ENCODE measurements at places on chromosomes 2 and 18.

DNA sequence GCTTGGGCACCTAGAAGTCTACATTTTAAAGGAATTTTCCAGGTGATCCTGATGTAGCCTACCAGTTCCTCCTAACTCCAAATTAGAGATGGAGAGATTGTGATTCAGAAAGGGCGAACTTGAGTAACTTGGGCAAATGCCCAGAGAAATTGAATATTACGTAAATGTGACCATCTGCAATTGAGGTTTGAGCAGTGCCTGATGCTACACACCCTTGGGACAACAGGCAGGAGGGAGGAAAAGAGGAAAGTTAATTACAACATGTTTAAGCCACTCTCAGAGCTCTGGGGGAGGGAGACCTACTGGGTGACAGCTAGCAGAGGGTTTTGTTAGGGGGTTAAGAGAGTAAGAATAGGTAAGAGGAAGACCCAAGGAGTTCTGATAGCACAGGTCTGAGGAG lies 208.9 kb downstream of the LPIN1 start:
- DNase-seq, result peak; percentile 11

DNA sequence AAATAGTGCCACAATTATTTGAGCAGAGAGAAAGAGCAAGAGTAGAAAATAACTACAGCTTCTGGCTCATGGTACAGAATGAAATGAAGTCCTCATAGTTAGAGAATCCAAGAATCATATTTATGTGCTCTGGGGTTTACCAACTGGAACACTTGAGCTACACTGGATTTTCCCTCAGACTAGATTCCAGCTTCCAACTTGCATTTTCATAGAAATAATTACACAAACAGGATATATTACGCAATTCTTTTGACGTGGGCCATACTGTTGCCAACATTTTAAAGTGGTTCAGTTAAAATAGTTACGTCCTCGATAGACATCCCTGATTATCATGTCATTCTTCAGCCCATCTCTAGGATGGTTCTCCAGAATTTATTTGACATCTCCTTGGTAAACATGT lies 129.2 kb downstream of the ETAA1 start:
- DNase-seq, result no peak

- no peak for DNase-seq
Measured at GRCh38 chr2:148680462-148680861, 35.9 kb downstream of the EPC2 start.

- DNase-seq, result no peak
Measured at GRCh38 chr2:74577448-74577847, 22.9 kb downstream of the DOK1 start.

DNA sequence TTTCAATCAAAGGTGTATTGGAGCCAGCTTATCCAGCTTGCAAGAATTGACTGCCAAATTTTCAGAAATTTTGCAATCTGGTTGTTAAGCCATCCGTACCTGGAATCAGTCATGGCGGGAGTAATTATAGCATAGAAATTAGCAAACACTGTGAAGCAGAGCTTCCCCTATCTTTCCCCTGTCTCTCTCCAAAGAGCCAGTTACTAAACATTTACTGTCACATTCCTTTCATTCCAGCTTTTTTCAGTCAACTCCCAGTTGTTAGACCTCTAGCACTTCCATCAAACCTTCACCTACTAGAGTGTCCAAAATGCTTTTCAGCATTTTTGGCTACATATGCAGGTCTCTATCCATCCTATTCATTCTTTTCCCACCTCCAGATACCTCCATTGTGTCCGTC lies 137.4 kb downstream of the MC4R start:
- DNase-seq, result no peak

GRCh38 chr2:219252900-219253752 lies at the start of gene TUBA4B:
TUBA4B (plus strand) TSS chr2:219253243; CDS start chr2:219253408, 165 bp downstream.
- DNase-seq, result no peak

DNA sequence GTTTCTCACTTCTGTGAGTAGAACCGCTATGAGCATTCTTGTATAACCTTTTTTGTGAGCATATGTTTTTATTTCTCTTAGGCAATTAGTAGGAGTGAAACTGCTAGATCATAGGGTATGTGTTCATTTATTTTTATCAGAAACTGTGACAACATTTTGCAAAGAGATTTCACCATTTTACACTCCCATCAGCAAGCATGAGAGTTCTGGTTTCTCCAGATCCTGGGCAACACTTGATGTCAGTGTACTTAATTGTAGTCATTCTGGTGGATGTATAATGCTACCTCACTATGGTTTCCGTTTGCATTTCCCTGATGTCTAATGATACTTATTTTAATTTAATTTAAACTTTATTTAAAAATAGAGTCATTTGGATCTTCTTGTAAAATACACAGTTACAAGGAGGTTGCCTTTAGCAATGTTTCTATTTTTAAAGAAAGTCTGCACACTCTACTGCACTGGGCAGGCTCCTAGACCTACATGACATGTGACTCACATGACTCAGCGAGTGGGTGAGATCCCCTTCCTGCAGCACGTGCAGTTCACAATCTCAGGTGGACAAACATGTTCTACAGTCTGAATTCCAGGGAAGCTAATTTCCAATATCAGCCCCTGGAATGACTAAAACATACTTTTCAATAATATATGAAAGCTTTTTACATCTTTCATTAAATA lies 127.0 kb upstream of the BCL2L11 start:
- peak; percentile 2 for DNase-seq

- DNase-seq, result no peak
Measured at GRCh38 chr18:49723648-49724180, 89.6 kb downstream of the ACAA2 start.

DNA sequence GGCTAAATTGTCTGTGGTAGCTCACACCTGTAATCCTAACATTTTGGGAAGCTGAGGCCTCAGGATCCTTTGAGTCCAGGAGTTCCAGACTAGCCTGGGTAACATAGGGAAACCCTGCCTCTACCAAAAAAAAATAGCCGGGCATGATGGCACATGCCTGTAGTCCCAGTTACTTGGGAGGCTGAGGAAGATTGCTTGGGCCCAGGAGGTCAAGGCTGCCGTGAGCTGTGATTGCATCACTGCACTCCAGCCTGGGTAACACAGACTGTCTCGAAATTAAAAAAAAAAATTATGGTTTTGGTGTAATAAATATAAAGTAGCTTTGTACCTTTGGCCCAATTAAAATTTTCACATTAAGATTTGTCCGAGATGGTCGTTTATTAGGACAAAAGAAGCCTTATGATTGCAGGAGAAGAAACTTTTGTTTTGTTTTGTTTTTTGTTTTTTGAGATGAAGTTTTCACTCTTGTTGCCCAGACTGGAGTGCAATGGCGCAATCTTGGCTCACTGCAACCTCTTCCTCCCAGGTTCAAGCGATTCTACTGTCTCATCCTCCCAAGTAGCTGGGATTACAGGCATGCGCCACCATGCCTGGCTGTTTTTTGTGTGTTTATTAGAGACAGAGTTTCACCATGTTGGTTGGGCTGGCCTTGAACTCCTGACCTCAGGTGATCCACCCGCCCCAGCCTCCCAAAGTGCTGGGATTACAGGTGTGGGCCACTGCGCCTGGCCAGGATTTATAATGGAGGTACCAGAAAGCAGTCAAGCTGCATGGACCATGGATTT lies 4.1 kb downstream of the MTA3 start:
- DNase-seq, result peak; percentile 55

- peak; percentile 59 for DNase-seq
Measured at GRCh38 chr2:180907731-180908130, 72.7 kb upstream of the UBE2E3 start.

- DNase-seq, result peak; percentile 70
Measured at GRCh38 chr18:6546229-6546628, 131.5 kb upstream of the L3MBTL4 start.

DNA sequence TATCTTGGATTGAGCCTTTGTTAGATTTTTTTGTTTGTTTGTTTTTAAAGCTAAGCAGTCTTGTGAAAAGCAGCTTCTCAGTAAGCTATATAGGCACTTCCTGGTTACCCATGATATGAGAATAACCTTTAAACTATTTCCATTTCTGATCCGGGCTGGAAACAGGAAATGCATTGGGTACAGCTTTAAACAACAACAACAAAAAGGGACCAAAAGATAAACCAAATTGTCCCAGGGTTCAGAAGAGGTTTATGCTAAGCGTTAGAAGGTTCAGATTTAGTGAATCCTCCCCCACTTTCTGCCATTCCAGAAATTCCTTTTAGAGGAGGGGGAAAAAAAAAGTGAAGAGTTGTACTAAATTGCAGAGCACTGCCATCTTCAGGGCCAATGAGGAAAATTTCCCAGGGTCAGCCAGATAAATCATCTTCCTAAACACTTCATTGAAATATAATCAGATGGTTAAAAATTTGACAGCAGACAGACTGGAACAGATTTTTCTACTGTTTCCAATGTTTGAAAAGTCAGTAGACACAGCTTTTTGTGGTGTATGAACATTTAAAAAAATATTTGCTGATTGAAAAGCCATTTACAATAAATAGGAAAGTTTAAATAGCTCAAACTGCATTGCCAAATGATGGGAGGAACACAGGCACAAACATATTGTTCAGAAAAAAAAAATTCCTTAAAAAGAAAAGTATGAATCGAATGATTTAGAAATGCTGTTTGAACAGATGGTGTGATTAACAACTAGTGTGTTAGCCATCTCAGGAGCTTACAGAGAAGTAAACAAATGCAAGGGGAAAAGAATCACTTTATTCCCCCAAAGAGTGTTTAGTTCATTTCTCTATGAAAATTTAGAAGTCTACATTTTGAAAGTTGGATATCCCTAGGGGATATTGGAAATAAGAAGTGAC lies 189.9 kb upstream of the TANK start:
- peak; percentile 34 for DNase-seq

DNA sequence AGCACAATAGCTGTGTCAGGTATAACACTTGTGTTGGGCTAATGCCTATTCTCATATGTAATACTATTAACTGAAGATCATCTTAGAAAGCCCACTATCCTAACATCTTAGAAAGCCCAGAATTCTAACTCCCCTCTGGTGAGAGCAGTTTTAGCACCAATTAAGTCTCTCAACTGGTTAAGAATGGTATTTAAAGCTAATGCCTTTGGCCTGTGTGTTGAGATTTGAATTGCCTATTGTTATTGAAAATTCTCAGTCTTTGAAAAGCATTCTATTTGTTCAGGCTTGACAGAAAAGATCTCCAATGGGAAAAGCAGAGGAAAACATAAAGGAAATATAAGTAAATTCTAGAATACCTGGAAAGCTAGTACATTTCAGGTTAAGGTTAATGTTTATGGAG lies 352.5 kb downstream of the ARHGAP15 start:
- DNase-seq, result no peak

GRCh38 chr2:174051068-174051467 lies 85.9 kb upstream of the SP3 start:
- DNase-seq, result no peak

DNA sequence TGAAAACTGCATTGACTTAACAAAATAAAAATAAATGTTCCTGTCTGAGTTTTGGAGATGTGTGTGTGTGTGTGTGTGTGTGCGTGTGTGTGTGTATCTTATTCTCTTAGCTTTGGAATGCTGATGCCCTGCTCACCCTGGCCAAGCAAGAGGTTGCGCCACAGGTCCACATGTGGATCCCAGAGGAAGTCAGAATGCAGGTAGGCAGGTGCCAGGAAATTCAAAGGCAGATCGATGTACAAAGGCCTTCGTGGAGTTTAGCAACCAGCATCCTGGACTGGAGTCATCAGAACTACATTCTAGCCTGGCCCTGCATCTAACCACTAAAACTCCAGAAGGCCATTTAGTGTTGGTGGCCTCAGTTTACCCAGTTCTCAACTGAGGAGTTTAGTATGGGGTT lies 12.4 kb downstream of the G6PC2 start:
- DNase-seq, result no peak

DNA sequence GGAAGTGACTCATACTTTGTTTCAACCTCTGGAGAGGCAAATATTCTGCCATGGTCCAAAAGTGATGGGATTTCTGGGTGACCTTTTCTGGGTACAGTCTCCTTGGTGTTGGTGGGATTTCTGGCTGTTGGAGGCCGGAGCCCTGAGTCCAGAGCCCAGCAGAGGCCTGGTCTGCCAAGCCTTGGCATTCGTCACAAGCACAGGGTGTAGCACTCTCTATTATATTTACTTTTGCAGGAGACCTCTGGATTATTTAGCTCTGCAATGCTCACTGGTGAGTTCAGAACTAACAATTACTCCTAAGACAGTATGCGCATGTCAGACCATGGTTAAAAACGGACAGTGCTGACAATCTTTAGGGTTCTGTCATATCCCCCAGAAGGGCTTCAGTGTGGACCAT lies 201.6 kb upstream of the TWIST2 start:
- no peak for DNase-seq

DNA sequence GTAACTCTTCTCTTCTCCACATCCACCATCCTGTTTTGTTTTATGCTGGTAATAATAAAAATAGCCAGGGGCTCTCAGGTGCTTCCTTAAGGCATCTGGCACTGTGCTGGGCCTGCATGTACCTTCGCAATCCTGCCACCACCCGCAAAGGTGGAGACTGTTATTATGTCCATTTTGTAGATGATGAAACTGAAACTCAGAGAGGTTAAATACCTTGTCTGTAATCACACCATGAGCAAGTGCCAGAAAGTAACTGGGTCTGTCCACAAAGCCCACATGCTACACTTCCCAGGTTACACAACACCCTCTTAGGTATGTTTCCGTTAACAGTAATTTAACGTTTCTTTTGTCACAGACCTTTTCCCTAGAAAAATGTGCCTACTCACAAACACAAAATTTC lies 27.0 kb downstream of the NRP2 start:
- DNase-seq, result no peak

Measured in foreskin keratinocyte (primary cell).